Smooth muscle cell of the umbilical artery (primary cell): ENCODE measurements at places on chromosomes 16 and 17. TPM values are rescaled to one million over a fixed set of nuclear protein-coding genes. Genes with fewer than 3 reads are reported as not detected.

The SPN gene
- total RNA-seq = not detected in 2 replicates

The TMEM106A gene
- 4.8 and 7.9 TPM in 2 replicates for total RNA-seq

The SMARCE1 gene
- total RNA-seq = 48.7 and 74.5 TPM in 2 replicates

The TBC1D3G gene
- total RNA-seq = not detected in 2 replicates

The CDRT15 gene
- total RNA-seq = not detected in 2 replicates

The TMEM235 gene
- not detected in 2 replicates for total RNA-seq

The MRPL27 gene
- total RNA-seq = 26.2 and 56.7 TPM in 2 replicates

The TAOK2 gene
- total RNA-seq = 53.4 and 72.9 TPM in 2 replicates

The ZNF500 gene
- 9.4 and 9.8 TPM in 2 replicates for total RNA-seq

The ZMYND15 gene
- not detected in 2 replicates for total RNA-seq

The WDR45B gene
- total RNA-seq = 69.2 and 88.5 TPM in 2 replicates

The CCL16 gene
- not detected in 2 replicates for total RNA-seq

The ZNF205 gene
- 12.2 and 14.9 TPM in 2 replicates for total RNA-seq

The CNGB1 gene
- total RNA-seq = not detected in 2 replicates

The CA5A gene
- total RNA-seq = not detected in 2 replicates

The DRC7 gene
- 0.42 TPM in 1 of 2 replicates, not detected in the other for total RNA-seq

The CCDC200 gene
- total RNA-seq = not detected in 2 replicates

The CCL23 gene
- total RNA-seq = not detected in 2 replicates

The CD300C gene
- not detected in 2 replicates for total RNA-seq
